ENCODE measurements at places on chromosomes 5 and 9.

GRCh38 chr9:124208571-124208970 is 49.2 kb upstream of the NEK6 start:
- DNase-seq = no peak

- no peak for DNase-seq
These were observed 31.4 kb downstream of the NEUROG1 start for GRCh38 chr5:135504376-135504775.

DNA sequence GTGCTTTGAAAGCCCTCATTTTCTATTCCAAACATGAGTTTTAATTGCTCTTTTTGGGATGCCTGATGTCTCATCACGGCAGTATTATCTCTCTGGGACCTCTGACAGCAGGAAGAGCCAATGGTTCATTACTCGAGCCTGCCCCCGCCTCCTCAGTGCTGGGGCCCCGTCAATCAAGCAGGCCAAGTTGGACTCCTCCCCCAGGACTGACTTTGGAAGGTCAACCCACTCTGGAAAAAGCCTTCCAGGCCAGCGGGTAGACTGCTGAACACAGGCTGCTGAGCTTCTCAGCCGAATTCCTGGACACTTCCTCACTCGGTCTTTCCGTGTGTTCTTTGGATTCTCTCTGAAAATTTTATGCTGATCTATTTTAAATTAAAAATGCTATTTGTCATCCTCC is 9.5 kb upstream of the BARHL1 start:
- no peak for DNase-seq

- DNase-seq = peak; percentile 0
These were observed 109.0 kb downstream of the BAAT start for GRCh38 chr9:101275769-101276250.

GRCh38 chr9:89606049-89606623 is 1.3 kb downstream of the GADD45G start:
- DNase-seq = peak; percentile 67

GRCh38 chr5:150436141-150436680 is 13.3 kb downstream of the RPS14 start:
- DNase-seq = peak; percentile 80
